CD4-positive, alpha-beta T cell treated with Interleukin-17A for 1 hour (primary cell): ENCODE measurements at places on chromosomes 7 and 10.
A peak's percentile ranks its signal among the peaks of the same experiment; 100 is the strongest.

- DNase-seq: no peak
Observed at GRCh38 chr10:58175990-58176900, 91.4 kb downstream of the IPMK start.

GRCh38 chr10:82801289-82801688 is 926.3 kb downstream of the NRG3 start:
- DNase-seq: no peak

DNA sequence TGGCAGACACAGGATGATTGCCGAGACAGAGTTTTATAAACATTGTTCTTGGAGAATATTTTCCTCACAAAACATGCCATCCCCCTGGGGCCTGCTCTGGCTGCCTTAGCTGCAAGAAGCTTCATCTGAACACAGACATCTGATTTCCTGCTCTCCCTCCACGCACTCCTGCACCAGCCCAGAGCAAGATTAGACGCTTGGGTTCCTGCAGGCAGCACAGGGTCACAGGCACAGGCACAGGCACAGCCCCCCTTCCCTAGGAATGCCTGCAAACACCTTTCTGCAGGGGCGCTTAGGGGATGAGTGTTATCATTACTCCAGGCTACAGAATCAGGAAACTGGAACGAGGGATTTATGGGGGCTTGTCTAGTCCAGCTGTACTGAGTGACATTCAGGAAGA is 450.3 kb downstream of the GRID1 start:
- no peak for DNase-seq

DNA sequence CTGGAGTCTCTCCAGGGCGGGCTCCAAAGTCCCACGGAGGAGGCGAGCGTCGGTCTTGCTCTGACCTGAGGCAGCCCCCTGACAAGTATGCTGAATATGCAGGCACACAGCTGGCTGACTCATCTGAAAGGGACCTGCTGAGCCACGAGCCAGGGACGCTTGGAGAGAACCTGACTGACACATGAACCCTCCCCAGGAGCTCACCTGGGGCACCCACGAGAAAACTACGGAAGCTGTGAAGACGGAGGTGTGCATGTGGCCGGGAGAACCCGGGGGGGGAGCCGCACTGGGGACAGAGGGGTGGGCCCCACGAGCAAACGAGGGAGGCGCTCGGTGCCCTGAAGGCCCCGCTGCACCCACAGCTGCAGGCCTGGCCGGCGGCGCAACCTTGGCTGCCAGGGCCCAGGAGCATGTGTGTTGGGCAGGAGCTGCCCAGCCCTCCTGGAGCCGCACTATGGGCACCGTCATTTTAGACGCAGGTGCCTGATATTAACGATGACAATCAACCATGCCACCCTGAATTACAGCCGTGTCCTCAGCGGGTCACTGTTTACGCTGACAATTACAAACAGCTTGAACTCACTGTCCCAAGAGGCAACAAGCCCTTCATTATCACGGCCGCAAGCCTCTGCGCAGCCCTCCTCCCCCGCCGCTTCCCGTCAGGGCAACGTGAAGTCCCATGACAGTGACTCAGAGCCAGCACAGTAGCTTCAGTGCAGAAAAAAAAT is 64.7 kb downstream of the DIP2C start:
- no peak for DNase-seq

DNA sequence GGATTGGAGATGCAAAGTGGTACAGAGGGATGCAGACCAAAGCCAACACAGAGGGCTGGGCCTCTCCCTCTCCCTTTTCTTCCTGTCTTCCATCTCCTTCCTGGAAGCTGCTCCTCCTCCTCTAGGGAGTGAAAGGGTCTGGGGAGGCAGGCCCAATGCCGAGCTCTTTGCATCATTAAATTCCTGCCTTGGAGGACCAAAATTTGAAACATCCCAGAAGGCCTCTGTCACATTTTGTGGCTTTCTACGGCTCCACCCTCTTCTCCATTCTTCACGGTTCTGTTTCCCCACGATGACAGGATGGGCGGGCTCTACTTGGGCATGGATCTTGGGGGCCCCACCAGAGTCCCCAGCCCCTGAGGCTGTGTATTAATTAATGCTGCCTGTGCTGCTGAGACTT is 76.4 kb downstream of the NEURL1 start:
- no peak for DNase-seq

DNA sequence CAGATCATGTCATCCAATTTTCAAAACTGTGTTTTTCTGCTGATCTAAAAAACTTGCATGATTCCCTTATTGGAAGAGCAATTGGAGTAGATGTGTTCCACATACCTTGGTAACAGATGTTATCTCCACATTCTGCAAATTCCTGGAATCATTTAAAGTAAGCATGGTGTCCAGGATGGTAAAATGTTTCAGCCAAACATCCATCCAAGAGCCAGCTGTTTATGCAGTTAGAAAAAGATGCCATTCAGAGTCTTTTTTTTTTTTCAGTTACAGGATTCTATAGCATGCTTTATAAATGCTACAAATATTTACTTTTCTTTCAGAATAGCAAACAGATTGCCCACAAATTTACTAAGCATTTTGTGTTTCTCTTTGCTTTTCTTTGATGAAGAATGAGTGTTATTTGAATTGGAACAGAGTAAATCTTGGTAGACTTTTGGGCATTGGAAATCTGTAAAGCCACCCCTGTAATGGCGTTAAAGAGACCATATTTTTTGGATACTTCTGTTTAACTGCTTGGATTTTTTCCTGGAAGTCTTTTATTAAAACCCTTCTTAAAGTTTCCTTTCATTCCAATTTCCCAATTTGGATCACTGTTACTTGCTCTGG is 149.8 kb downstream of the GNAT3 start:
- no peak for DNase-seq

DNA sequence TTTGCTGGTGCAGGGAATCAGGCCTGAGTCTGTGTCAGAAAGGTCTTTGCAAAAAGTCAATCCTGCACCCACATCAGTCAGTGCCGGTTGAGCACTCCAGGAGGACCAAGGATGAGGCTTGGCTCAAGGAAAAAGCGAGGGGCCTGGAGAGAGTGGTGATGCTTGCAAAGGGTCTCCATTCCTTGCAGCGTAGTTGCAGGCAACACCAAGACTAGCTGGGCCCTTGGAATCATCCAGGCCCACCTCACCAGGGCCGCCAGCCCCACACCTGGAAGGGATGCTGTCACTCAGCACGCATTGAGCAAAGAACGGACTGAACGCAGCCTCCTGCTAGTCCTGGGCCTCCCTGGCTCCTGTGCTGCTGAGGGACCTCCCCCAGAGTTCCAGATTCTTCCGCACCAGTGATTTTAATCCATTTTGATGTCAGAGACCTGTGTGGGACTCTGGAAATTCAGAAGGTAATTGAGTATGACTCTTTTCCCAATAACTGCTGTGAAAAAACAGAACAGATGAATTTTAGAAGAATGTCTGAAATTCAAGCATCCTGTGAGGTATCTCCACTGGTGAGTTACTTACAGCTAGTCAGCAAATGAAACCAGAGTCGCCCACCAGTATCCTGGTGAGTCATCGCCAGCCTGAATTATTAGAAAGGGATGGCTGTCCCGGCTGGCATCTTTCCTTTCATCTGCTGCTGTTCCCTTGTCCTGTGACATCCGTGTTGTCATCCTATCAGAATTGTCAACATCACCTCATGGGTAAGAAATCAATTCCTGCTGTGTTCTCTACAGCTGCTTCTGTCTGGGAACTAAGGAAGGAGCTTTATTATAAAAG is 150.8 kb upstream of the NPS start:
- no peak for DNase-seq

DNA sequence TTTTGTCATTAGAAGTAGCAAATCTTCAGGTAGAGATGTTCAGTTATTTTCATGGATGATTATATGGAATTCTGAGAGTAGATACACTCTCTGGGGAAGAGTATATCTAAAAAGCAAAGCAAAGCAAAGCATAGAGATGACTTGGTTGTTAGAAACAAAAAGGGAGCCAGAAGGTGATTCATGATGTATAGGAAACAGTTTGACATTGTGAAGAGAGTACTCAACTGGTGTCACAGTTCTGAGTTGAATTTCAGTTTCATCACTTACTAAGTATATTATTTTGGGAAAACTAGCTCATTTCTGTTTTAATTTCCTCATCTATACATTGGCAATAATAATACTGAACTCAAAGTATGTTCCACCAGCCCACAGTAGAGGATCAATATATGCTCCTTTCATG is 86.8 kb downstream of the SEMA3C start:
- DNase-seq: no peak

- DNase-seq: no peak
Observed at GRCh38 chr7:33421429-33421828, 292.1 kb downstream of the BBS9 start.

GRCh38 chr10:74177140-74177677 is 26.2 kb downstream of the ADK start:
- peak; percentile 38 for DNase-seq

GRCh38 chr7:1091644-1092027 is 3.7 kb downstream of the GPER1 start:
- no peak for DNase-seq

GRCh38 chr10:52636874-52637273 is 135.7 kb downstream of the MBL2 start:
- no peak for DNase-seq

- DNase-seq: no peak
Observed at GRCh38 chr7:38310591-38311101, 37.2 kb upstream of the TARP start.

DNA sequence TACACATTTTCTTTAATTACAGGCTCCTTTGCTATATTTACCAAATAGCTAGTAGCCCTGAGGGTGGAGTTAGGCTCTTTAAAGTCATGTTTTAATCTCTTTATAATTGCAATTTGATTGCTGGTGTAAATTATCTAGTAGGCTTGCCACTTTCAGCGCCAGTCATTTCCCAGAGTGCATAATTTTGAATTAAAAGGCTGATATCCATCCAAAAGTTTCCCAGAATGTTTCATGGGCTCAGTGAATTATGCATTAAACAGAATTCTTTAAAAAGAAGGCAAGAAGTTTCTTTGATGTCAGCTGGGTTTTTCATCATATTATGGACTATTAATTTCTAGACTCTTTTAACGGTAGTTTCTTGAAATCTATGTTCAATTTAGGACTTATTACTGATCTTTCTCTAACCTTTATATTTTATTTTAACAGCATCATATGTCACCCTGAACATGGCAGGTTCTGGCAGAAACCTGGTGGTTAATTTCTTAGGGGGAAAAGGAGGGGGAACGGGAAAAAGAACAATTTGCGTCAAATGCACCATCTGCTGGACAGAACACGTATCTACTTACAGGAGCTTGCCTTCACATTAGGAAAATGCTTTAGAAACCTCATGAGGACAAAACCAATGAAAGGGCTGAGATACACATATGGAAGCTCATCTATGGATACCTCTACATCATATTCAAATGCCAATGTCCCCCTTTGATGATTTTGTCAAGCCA is 171.1 kb downstream of the GRM3 start:
- no peak for DNase-seq
